Dermis microvascular lymphatic vessel endothelial cell (primary cell): ENCODE measurements at places on chromosomes 1 and 21. TPM values are rescaled to one million over a fixed set of nuclear protein-coding genes. Genes with fewer than 3 reads are reported as not detected.
A peak's percentile ranks its signal among the peaks of the same experiment; 100 is the strongest.

- DNase-seq: no peak
Observed at GRCh38 chr1:40939320-40940059, 40.0 kb upstream of the CTPS1 start.

- DNase-seq: peak; percentile 93
Observed at GRCh38 chr1:21586846-21587601, 77.8 kb downstream of the ALPL start.

DNA sequence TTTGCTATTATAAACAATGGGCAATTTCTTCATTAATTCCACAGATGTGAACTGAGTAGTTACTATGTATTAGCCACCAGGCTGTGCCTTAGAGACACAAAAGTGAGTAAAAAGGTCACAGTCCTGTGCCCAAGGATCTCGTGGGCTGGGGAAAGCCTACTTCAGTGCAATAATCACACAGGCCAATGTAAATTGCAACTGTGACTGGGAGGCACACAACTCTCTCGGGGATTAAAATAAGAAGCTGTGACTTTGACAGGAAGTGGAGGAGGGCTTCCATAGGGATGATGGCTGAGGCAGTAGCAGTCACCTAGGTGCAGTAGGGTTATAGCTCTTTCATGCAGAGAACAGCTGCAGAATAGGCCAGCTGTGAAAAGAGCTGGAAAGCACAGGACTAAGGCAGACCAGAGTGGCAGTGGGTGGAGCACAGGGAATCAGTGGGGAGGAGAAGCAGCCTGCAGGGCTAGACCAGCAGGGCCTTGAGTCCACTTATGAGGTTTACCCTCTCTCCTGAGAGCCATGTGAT lies 121.9 kb downstream of the MAB21L3 start:
- DNase-seq: no peak

DNA sequence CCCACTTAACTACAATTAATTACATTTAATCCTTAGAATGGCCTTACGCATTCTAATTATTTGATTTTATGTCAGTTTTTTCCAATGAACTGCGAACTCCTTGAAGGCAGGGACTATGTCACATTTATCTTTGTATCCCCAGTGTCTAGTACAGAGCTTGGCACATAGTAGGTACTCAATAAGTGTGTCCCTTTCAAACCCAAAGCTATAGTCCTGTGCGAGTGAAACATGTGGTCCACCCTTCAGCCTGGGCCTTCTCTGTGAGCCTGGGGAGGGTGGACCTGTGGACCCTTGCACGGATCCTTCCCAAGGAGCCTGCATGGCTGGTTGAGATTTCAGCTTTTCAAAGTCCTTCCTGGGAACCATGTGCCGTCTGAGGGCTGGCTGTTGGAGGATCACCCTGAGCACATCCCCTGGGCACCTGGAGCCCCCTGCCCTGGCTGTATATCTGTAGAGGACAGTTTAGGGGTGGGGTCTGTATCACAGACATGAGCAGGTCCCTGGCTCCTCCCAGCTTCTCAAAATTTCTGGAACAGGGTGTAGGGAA lies 103.1 kb downstream of the IER5 start:
- DNase-seq: no peak

DNA sequence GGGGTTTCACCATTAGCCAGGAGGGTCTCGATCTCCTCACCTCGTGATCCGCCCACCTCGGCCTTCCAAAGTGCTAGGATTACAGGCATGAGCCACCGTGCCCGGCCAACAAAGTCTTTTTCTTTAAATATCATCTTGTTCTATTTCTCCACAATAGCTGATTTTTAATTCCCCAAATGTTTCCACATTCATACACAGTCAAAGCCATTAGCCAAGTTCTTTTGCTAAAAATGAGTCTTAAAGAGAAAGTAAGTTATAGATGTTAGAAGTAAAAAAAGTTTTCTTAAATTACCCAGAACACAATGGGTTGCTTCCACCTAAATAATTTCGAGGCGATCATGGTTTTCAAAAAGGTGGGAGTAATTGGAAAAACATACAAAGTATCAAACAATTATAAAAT lies 30.6 kb downstream of the C2CD2 start:
- DNase-seq: no peak

DNA sequence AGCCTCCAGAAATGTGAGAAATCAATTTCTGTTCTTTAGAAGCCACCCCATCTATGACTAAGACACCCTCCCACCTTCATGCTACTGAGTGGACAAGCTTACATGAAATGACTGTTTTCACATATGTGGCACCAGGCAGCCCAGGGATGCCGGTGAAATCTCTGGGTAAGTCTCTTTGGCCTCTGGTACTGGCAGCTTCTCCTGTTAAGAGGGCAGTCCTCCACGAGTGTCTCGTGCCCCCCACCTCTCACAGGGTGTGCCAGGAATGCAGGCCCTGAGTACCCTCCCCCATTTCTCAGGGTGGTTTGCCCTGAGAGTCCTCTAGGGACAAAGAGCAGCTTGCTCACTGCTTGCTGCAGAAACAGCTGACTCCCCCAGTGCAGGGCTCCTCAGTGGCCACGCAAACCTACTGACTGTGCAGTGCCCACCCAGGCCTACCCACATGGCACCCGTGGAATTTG lies 3.2 kb upstream of the PRXL2B start:
- no peak for DNase-seq

DNA sequence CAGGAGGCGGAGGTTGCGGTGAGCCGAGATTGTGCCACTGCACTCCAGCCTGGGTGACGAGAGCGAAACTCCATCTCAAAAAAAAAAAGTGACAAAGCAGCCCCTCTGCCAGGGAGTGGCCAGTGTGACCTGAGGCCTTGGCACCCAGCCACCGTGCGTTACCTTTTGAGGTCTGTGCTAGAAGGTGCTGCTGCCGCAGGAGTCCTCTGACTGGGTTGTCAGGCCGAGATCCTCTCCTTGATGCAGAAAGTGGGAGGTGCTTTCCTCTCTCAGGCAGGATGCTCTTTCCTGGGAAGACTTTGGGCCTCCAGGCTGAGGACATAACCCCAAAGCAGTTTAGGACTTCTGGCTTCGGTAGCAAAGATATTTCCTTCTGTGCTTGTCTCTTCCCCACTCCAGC lies 280.5 kb upstream of the VAMP3 start:
- DNase-seq: no peak

- no peak for DNase-seq
Observed at GRCh38 chr1:83857103-83857502, 141.8 kb downstream of the TTLL7 start.

DNA sequence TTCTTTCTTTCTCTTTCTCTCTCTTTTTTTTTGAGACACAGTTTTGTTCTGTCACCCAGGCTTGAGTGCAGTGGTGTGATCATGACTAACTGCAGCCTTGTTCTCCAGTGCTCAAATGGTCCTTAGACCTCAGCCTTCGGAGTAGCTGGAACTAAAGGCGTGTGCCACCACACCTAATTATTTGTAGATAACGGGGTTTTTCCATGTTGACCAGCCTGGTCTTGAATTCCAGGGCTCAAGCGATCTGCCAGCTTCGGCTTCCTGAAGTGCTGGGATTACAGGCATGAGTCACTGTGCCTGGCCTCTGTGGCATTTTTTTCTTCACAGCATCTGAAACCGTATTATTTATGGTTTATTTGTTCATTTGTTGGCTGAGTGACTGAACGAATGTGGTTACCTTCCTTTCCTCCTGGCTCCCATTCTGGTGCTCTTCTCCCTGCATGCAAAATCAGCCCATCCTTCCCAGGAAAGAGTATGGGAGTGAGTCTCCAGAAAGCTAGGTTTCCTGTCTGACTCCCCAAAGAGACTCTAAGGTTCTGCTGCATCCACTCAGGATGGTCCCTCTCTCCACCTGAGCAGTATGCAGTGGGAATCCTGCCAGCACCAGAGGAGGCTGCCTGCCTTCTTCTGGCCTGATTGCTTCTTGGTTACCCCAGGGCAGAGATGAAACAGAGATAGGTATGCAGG lies 155.0 kb upstream of the BEND5 start:
- peak; percentile 61 for DNase-seq

DNA sequence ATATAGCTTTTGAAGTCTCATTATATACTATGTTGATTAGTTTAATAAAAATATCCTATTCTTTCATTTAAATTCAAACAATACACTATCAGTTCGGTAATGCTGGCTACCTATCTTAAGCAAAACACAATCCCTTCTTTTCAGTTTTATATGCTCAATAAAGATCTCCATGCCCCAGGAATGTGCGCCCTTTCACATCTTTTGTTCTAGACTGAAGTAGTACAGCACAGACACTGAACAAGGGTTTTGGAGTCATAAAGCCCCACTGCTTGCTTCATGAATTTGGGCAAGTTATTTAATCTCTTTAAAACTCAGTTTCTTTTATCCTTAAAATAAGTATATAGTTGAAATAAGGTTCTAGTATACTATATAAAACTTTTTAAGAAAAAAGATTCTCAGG lies 22.4 kb downstream of the SYDE2 start:
- DNase-seq: no peak

GRCh38 chr1:210487021-210487420 lies 158.3 kb downstream of the HHAT start:
- DNase-seq: no peak

- no peak for DNase-seq
Observed at GRCh38 chr1:231286603-231287002, 45.6 kb downstream of the GNPAT start.

GRCh38 chr21:27505516-27505915 lies 538.6 kb upstream of the ADAMTS5 start:
- DNase-seq: no peak

- DNase-seq: peak; percentile 39
Observed at GRCh38 chr1:224499204-224499603, 64.6 kb upstream of the WDR26 start.

DNA sequence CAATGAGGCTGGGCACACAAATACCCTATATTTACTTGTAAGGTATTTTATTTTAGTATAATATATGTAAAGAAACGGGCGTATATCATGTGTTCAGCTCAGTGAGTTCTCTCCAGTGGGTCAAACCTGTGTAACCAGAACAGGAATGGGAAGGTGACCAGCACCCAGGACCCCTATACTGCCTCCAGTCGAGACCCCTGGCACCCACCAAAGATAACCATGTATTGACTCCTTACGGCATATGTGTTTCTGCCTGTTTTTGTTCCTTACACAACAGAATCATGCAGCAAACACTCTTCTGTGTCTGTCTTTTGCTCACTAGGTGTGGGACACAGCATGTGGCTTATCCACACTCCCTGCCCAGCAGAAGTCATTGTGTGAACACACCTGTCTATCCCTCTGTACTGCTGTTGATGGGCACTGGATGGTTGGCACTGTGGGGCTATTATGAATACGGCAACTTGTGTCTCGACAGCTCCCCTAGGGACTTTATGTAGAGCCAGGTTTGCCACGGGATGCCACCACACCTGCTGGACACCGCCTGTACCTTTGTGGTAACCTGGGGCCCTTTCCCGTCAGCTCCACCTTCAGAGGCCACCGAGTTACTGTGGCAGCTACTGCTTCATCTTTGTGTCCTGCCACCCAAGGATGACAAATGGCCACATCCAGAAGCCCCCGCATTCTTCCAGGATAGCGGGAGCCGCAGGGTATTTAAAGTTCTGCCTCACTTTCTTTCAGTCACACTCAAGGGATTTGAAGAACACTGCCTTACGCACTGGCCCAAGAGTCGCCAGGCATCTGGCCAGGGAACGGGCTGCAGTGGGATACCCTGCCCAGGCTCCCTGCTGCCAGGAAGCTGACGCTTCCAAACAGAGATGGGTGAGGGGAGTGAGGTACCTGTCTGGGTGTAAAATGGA lies 23.5 kb upstream of the C2CD2 start:
- no peak for DNase-seq

- DNase-seq: peak; percentile 33
Observed at GRCh38 chr1:183365676-183366075, 52.5 kb downstream of the NMNAT2 start.

DNA sequence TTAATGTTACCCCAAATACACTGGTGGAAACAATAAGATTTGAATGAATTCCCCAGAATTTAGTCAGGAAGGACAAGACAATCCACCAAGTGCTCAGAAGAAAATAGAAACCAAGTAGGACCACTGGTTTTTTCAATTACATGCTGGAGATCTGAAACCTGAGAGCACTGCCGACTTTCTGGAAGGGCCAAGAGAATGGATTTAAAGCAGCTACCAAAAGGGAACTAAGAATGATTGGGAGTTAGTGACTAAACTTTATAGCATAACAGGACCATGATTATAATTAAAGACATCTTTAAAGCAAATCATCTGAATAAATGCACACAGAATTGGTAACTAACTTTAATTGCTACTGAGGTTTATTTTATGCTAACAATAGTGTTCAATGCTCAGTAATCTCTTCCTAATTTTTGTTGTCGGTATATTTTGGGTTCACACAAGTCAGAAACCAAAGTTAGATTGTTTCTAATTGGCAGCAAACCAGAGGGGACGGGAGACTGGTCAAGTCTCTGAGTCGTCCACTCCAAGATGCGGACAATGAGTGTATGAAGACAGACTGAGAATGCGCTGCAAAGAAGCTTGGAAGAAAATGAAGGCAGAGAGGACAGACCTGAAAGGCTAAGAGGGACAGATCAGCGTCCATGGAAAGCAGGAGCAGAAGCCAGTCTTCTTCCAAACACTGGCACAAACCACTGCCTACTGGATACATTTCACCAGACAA lies 2.3 kb upstream of the RGS13 start:
- no peak for DNase-seq

DNA sequence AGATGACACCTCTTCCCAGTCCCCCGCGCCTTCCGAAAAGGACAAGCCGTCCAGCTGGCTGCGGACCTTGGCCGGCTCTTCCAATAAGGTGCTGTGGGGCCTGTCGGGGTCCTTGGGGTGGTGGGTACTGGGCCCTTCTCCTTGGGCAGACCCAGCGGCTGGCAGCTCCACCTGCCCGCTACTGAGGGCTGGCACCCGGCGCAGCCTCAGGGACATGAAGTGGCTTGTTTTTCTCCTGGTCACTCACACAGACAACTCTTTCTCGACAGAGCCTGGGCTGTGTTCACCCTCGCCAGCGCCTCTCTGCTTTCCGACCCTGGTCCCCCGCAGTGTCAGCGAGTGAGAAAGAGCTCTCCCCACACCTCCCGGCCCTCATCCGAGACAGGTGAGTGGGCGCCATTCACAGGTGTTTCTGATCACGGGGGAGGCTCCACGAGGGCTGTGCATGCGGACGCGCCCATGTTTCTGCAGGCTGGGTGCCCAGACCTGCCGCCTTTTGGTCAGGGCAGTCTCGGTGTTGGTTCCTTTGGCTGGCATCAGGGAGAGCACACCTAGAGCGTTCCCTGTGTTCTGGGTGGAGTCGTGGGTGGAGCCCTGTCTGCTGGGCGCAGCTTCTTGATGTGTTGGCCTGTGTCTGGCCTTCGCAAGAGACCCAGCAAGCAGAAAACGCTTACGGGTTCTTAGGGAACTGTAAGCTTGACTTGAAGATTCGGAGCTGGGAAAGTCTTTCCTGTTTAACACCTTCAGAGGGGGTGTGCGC lies 75.1 kb downstream of the SKI start:
- DNase-seq: no peak

DNA sequence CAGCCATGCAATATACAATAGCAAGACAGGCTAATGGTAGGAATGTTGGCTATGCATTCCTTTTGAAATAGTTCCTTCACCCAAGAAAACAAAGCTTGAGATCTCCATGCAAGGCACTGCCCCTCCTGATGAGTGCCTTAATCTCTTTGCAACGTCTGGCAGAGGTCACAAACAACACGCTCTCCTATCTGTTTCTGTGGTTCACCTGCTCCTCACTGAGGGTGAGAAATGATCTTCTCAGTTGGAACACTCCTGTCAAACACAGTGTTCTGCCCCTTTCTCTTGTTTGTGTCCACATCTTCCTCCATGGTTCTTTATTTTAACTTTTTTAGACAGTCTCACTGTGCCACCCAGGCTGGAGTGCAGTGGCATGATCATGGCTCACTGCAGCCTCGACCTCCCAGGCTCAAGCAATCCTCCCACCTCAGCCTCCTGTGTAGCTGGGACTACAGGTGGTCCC lies 21.2 kb upstream of the XPR1 start:
- no peak for DNase-seq

Gene KCNN3
- total RNA-seq: 1.0 and 1.8 TPM in 2 replicates

Gene GJC2
- 8.0 and 17.1 TPM in 2 replicates for total RNA-seq

Gene DMRTA2
- total RNA-seq: under 0.01 TPM in 1 of 2 replicates, not detected in the other

Gene TSACC
- not detected in 2 replicates for total RNA-seq

Gene LRRC8C
- 13.7 and 18.2 TPM in 2 replicates for total RNA-seq

Gene PDC
- not detected in 2 replicates for total RNA-seq
